ENCODE measurements at places on chromosomes 12 and 14. TPM values are rescaled to one million over a fixed set of nuclear protein-coding genes. Genes with fewer than 3 reads are reported as not detected.

CLEC1B gene
- not detected for total RNA-seq

FKBP4 gene
- 51.9 TPM for total RNA-seq

MYL6 gene
- total RNA-seq = 1,509 TPM

DNA sequence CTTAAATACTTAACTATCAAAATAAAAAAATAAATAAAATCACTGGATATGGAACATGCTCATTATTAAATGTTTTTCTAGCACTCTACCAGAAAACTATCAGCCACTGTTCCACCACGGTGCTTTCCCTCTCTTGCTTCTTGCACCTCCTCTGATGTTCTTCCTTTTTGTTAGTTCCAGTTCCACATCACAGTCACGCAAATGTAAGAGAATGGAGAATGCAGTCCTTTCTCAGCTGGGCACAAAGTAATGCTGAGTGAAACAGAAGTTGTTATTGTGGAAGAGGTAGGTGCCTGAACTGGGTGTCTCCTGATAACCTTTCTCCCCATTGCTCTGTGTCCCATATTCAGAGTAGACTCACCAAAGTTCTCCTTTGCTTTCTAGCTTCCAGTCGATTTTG, 1116.9 kb upstream of the TMEM132C start:
- DNase-seq = no peak

Measured in naive thymus-derived CD4-positive, alpha-beta T cell (primary cell).